ENCODE measurements at places on chromosomes 7 and 10. TPM values are rescaled to one million over a fixed set of nuclear protein-coding genes. Genes with fewer than 3 reads are reported as not detected.

GRCh38 chr10:122864194-122864592 is 15.2 kb downstream of the FAM24B start:
- DNase-seq, result no peak

Gene GIMAP6
- 47.7 TPM for total RNA-seq

Gene UBTD1
- 78.0 TPM for total RNA-seq

DNA sequence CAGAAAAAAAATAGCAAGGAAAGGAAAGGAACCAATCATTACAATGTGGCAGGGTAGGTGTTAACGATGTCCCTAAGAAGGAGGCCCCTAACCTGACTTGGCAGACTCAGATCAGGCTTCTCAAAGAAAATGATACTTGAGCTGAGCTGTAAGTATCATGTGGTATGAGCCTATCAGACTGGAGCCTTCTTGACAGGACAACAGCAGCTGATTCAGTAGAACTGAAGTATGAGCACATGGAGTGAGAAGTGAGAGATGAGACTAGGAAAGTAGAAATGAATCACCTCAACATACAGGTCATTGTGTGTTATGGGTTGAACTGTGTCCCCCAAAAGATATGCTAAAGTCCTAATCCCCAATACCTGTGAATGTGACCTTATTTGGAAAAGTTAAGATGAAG is 66.3 kb downstream of the MTERF1 start:
- no peak for DNase-seq

- DNase-seq, result peak; percentile 36
These were observed 22.1 kb upstream of the CARD11 start for GRCh38 chr7:3065724-3066143.

All from endothelial cell (in vitro differentiated cells).